ENCODE measurements at places on chromosomes 4 and X.
A peak's percentile ranks its signal among the peaks of the same experiment; 100 is the strongest.

DNA sequence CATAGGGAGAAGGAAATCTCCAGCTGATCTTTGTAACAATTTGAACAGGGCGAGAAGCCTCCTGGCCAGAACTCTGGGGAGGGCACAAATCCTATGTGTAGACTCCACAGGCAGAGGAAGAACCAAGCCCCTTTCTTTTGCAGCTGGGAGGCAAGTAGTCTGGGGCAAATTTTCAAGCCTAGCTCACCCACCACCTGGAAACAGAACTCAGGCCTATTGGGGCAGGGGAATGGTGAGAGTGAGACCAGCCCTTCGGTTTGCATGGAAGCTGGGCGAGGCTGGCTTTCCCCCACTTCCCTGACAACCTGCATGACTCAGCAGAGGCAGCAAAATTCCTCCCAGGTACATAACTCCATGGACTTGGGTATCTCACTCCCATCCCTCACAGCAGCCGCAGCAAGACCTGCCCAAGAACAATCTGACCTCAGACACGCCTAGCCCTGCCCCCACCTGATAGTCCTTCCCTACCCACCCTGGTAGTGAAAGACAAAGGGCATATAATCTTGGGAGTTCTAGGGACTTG is 138.2 kb downstream of the EMCN start:
- DNase-seq: no peak

DNA sequence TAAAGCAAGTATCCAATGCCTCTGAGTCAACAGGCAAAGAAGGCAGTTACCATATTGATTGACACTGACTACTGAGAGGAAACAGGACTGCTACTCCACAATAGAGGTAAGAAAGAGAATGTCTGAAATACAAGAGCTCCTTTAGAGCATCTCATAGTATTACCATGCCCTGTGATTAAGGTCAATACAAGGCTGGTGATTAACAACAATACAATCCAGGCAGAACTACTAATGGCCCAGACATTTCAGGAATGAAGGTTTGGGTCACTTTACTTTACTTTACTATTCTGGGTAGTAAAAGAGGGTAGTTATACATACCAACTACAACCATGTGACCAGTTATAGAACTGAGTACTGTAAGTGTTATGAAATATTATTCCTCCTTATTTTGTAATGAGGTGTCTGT is 44.5 kb downstream of the BRWD3 start:
- peak; percentile 1 for DNase-seq

DNA sequence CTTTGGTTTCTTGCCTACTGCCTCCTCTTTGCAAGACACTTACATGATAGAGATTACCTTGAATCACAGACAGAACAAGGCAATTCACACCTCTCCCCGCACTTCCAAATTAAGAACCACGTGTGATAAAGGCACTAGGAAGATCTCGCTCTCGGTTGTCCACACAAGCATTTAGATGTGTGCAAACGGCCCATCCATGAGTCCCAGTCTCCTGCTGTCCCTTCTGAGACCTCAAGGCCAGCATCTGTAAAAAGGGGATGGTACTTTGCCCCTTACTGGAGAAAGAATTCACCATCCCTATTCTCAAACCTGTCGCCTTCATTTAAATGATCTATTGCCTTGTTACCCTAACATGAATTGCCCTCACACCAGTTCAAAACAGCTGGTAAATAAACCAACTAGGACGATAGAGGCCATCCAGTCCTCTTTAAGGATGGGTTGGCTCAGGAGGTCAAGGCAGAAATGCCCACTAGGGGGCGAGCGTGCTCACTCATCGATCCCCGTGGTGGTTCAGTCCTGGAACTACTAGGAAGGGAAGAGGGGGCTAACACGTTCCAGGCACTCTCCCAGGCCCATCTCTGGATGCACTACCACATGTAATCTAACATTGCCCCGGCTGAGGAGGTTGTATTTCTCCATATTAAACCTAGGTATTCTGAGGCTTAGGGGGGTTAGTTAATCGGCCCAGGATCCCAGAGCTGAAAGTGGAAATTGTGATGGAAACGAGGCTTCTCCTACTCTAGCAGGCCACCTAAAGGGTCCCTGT is 95.8 kb downstream of the DHX15 start:
- peak; percentile 77 for DNase-seq

DNA sequence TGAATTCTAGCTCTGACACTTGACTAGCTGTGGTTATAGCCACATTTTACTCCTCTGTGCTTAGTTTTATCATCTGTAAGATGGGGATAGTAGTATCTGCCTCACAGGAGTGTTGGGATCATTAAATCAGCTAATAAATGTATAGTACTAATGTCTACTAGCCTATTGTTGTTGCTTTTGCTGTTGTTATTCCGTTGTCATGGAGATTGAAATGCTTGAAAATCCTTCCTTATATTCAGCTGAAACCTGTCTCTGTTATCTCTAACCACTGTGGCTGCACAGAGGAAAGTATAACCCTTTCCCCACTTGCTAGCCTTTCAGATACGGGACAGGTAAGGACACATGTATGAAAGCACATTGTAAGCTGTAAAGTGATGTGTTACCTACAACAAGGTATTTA is 33.9 kb downstream of the CLCN5 start:
- no peak for DNase-seq

DNA sequence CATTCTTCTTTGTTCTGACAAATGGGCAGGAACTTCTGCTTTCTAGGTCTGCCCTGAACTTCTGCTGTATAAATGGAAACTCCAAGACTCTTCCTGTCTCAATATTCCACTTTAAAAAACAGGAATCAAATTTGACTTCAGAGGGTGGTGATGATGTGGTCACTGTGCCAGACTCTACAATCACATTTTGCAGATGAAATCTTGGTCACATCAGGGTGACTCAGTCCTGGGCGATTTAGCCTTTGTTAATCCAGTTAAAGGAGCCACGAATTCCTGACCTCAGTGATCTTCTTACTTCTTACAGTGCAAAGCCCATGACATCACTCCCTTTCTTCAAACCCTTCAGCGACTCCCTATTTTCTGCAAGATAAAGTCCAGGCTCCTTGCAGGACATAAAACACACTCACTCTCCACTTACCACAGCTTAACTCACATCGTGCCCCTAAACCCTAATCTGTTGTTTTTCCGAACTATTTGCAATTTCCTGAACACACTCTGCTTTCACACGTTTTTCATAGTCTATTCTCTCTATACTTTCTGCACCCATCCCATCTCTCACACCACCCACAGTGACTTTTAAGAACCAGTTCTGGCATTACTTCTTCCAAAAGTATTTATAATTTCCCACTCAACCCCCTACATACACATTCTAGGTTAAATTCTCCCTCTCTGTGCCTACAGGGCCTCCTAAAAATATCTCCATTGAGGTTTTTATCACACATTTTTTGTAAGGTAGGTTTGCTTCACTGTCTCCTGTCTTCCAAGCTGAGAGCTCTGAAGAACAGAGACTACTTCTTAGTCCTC is 11.1 kb downstream of the GASK1B start:
- peak; percentile 64 for DNase-seq

DNA sequence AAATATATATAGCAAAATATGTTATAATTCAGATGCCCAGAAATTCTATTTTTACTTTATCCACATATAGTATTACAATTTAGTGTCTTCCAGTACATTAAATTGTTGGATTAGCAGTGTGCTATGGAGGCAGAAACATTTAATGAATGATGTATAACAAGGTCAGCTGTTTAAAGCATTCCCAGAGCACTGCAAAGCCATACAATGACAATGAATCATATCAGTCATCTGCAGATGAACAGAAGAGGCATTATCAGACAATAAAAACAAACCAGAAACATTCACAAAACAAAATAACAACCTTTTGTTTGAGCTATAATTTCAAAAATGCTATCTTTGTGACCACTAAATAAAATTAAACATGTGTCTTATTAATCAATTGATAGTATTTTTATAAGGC is 524.2 kb downstream of the FAT4 start:
- no peak for DNase-seq

DNA sequence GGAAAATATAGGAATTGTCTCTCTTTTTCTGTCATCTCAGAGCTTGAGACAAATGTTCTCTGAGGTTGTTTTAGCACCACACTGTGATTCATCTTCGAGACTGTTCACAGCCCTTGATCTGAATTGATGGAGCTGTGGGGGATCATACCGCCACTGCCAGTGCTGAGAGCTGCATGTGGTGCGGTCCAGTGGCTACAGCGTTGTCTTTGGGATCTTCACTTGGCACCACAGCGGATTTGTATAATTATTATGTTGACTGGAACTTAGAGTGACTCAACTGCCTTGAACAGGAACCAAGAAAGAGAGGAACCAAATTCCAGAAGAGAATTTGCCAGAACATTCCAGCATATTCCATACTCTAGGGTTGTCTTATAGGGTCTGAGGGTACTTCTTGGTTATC is 29.1 kb downstream of the TBL1X start:
- DNase-seq: no peak

- no peak for DNase-seq
These were observed 2.3 kb upstream of the XPNPEP2 start for GRCh38 chrX:129736491-129736890.

DNA sequence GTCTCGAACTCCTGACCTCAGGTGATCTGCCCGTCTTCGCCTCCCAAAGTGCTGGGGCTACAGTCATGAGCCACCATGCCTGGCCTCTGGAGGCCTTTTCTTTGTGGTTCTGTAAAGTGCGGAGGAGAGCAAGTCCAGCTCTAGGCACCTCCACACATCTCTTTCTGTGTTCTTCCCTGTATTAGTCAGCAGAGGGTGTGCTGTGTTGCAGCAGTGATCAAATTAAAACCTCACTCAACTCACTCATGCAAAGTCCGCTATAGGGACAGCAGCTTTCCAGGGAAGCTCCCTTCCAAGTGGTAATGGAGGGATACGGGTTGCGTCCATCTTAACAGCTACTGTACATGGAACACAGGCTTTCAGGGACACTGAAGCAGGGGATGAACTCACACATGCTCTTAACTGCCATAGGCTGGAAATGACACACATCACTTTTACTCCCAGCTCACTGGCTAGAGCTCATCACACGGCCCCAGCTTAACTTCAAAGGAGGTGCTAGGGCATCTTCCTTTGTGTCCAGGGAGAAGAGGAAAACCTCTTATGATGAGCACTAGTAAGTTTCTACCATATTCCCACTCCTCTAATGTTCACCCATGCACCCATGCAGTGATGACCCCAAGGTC is 36.0 kb upstream of the CCNG2 start:
- DNase-seq: no peak

DNA sequence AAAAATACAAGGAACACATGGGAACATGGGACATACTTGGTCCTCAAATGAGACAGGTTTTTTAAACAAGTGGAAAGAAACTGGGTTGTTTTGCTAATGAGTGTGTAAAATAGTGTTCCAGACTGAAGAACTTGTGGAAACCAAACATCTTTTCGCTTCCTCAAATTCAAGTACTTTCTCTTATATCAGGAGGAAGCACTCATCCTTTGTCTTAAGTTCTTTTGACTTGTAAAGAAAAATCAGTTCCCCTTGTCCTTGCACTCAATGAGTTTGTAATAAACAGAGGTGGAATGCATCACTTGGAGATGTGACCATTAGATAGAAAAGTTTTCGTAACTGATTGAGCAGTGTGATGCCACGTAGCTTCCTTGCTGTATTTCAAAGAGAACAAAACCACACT is 101.1 kb downstream of the PHOX2B start:
- DNase-seq: no peak

GRCh38 chr4:6183740-6184139 is 16.6 kb downstream of the JAKMIP1 start:
- DNase-seq: no peak

DNA sequence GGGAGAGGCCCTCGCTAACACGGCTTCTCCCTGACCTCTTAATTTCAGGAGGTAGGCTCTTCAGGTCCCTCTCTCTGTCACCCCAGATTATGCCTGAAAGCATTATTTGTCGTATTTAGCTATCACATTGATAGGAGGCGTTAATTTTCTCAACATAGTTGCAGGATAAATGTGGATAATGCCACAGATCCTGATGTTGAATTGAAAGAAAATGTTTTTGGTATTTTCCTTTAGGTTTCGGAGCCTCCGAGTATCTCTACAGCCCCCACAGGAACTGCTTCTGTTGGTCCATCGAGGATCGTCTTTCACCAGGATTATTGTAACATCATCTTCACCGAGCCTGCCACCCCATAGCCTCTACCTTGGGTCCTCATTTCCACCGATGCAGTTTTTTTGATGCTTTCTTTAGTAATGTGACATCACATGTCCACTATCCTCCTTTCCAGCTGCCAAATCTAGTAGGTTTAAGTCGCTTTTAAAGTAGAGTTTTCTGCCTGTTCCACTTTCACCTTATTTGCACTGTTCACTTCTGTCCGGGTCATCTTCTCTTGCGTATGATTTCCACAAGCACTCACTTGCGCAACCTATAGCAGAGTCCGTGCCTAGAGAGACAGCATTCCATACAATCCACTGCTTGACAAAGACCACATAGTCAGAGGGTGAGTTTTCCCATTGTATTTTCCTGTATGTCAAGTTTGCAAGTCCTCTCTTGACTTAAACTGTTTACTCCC is 665 bp downstream of the TIGD2 start:
- peak; percentile 80 for DNase-seq
